ENCODE measurements at places on chromosomes 7 and 10.

GRCh38 chr7:81845744-81846241 lies 75.9 kb upstream of the HGF start:
- DNase-seq = no peak

DNA sequence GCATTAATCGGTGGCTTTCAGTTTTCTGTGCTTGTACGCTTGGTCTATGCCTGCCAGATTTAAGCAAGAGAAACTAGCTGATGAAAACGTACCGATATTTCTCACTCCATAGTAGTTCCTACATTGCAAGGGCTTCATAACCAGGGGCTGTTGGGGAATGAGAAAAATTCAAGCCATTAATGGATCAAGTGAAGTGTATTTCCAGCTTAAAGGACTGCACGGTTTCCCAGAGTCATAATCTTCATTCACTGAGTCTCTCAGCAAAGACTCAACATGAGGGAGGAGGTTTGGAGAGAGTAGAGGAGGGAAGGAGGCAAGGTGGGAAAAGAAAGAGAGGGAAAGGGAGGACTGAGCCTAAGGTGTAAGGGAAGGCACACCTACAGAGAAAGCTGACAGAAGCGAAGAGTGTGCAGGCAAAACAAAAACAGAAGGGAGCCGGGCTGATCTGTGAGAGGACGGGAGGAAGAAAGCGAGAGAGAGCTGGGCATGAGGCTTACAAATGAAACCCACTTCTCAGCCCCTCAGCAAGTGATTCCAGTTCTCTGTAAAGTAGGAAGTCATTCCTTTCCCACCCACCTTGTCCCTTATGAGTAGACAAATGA lies 625 bp downstream of the GIMAP2 start:
- no peak for DNase-seq

DNA sequence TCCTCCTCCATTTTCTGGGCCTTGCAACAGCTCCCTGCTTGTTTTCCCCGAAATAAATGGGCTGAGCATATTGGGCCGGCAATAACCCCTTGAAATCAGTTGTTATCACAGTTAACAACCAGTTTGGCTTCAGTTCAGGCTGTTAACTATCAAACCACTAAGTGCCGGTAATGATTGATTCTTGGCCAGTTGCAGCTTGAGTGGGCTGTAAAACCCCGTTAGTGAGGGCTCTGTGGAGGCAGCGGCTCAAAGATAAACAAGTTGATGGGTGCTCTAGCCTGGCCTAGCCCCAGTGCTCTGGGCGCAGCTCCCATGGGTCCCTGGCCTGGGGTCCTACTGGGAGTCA lies 8.3 kb downstream of the FGF8 start:
- DNase-seq = no peak

GRCh38 chr7:144384071-144384470 lies 19.4 kb downstream of the NOBOX start:
- DNase-seq = no peak

- DNase-seq = no peak
Observed at GRCh38 chr7:155363852-155364600, 66.3 kb downstream of the INSIG1 start.

DNA sequence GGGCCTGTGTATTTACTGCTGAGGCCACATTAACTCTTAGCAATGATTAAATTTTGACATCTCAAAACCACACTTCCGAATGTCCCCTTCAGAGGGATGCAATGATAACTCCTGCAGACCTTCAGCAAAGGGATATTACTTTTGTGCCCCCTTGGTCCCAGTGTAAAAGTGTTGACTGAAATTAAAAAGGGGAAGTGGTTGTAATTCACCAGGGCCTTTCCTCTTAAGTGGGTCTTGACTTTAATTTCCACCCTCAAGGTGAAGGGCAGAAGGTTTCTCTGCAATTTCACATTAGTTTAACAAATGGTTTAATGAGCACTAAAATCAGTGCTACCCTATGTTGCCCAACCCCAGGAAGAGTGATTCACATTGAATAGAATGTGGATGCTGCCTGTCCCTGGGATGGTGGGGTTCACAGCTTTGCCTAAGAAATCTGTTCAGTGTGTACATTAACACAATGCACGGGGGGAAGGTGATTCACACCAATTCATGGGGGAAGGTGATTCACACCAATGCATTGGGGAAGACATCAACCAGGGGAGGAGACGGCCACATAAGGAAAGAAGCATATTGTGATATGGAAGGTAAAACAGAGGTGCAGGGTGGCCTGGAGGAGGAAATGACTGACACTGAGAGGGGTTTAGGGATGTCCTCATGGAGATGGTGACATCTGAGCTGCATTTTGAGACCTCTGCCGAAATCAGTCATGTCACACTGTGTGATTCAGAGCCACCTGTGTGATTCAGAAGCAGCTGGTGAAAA lies 19.4 kb upstream of the TNS3 start:
- no peak for DNase-seq

- no peak for DNase-seq
Observed at GRCh38 chr10:113056030-113056429, 106.0 kb downstream of the TCF7L2 start.

DNA sequence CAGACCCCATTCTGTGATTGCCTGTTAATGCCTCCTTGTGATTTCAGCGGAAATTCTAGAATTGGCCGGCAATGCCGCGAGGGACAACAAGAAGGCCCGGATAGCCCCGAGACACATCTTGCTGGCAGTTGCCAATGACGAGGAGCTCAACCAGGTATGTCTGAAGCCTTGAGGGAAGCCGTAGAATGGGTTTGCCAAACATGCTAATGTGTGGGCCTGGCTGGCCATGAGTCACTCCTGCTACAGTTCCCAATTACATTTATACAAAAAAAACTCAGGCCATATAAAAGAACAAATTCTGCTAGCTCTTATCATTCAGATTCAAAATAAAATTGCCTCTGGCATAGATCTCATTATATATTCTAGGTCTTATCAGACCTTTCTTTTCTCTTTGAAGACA lies 37.4 kb downstream of the MACROH2A2 start:
- DNase-seq = no peak

All from stimulated activated CD4-positive, alpha-beta T cell treated with anti-CD3 and anti-CD28 coated beads, Interleukin-4, amount 100 ng/mL, for 1 hour (primary cell).